ELF-1 (cell line): ENCODE measurements at places on chromosomes 2 and 18.

DNA sequence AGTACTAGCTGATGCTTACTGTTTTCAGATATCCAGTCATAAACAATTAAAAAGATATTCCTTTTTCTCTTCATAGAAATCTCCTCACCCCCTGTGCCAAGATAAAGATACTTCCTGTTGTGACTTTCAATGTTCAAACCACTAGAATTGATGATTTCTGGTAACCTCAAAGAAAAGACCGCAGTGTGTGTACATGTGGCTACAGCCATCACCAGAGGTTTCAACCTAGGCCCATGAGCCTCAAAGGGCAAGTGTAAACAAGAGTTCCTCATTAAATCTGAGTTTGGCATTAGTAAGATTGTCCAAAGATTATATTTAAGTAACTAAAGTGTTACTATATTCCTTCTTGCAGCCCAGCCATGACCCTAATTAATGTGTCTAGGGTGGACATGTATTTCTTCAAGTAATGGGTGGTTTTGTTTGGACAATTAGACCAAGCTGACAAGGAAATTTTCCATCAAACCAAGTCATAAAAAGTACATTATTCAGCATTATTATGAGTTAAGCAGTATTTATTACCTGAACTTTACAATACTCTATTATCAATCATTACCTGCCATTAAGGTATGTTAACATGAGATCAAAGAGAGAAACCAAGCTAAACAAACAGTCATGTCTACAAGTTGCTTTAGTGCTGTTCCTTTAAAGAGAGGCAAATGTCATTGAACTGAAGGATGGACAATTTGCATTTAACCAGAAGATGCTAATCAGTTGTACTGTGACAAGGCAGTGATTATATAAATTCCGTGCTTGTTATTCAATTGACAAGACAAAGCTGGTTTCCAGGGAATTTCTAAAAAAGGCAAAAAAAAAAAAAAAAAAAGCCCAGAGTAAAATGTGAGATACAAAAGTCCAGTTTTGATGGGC, 382.7 kb downstream of the LNPK start:
- DNase-seq: no peak

- peak; percentile 33 for DNase-seq
These were observed 37.2 kb downstream of the CASP10 start for GRCh38 chr2:201220102-201220570.

- no peak for DNase-seq
These were observed 17.4 kb downstream of the RUFY4 start for GRCh38 chr2:218086478-218086877.

DNA sequence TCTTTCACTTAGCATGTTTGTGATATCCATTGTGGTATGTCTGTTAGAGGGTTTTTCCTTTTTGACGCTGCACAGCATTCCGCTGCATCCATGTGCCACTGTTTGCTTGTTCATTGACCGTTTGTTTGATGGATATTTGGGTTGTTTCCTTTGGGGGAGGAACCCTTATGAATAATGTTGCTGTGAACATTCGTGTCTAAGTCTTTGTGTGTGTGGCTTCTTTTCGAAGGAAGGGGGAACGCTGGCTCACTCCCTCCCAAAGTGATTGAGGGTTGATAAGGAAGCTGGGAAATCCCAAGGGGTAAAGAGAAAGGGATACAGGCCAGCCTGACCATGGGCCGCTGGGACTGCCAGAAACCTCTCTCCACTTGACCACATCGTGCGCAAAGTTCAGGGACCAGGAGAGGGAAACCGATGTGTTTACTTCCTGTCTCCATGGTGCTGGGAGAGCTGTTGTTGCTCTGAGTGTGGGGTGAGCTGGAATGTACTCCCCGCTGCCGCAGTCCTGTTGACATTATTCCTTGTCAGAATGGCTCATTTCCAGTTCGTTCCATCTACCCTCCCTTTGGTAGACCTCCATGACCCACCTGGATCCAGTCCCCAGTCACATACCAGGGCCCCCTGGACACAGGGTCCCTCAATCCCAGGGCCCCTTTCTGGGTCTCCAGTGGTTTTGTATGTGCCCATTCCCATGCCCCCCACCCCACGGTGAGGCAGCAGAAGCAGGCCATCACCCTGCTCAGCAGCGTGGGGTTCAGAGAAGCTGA, 39.6 kb downstream of the HS1BP3 start:
- DNase-seq: no peak

DNA sequence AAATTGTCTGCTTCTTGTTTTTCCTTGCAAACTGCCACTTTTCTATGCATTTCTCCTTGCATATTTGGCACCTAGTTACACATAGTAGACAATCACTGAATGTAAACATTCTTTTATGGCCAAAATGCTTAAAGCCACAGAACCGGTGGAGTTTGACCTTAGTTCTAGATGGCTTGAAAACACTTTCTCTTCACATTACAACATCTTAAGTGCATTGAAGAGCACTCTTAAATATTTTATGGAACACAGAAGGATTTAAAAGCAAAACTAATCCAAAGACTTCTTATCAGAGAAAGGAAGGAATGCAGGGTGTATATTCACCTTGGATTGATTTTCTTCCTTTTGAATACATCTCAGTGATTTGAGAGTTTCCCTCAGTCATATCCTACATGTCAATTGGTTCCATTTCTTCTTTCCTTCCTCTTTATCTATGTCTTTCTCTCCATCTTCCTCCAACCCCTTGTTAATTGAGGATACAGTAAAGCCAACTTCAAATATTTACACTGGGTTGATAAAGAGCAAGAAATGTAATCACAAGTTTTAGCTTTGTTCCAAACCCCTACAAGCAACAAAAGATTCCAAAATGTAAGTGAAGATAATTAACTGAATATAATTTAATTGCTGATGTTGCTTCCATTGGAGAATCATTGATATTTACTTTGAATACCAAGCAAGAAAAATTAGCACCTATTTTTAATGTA, 548.0 kb downstream of the CNTNAP5 start:
- DNase-seq: no peak

GRCh38 chr18:45712061-45712460, 11.9 kb upstream of the SLC14A1 start:
- no peak for DNase-seq

- peak; percentile 8 for DNase-seq
These were observed 40.6 kb downstream of the DHX57 start for GRCh38 chr2:38835015-38835601.

GRCh38 chr2:231427116-231427515, 31.6 kb downstream of the B3GNT7 start:
- no peak for DNase-seq

DNA sequence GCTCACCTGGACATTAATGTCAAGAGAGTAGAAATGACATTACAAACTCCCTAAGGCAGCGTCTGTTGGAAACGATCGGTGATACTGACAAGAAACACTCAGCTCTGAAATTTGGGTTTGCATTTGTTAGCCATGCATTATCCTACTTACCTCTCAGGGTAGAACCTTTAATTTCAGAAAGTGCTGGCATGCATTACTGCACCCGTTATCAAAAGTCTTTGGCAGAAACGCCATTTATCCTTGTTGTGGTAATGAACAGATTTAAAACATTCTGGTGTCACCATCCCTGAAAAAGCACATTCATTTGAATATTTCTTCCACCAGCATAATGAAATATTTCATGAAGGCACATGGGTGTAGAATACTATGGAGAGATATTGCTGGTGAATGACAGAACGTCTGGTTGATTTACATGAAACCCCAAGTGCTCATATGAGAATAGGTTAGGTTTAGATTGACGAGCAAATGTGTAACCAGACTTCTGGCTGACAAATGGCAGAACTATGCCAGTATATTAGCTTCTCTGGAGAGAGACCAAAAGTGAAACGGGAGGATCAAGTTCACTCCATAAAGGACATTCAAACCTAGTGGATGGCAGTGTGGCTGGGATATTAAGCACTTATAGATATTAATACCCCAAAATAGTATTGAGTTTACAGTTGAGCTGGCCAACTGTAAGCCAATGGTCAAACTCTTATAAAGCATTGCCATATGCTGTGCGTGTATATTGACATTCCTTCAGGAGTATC, 53.5 kb upstream of the ITGB6 start:
- DNase-seq: no peak

GRCh38 chr2:100397118-100397860, 20.2 kb downstream of the CHST10 start:
- no peak for DNase-seq

DNA sequence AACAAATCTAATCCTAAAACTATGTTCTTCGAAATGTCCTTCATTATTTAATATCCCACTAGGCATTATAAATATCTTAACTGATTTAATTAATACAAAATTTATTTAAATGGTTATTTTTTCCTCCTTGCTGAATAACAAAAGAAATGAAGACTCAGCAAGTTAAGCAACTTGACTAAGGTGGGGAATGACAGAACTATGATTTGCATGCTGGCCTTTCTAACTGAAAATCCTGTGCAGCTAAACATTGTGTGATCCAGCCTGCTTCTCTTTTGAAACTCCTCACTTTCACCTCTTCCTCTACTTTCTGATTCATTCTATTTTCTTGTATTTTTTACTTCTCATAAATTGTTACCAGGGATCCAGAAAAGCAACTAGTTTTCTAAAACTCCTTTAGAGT, 132.0 kb downstream of the CALCRL start:
- no peak for DNase-seq

GRCh38 chr2:179270689-179271088, 6.1 kb upstream of the SESTD1 start:
- DNase-seq: no peak

- DNase-seq: no peak
These were observed 14.3 kb downstream of the PAX3 start for GRCh38 chr2:222284466-222284865.

DNA sequence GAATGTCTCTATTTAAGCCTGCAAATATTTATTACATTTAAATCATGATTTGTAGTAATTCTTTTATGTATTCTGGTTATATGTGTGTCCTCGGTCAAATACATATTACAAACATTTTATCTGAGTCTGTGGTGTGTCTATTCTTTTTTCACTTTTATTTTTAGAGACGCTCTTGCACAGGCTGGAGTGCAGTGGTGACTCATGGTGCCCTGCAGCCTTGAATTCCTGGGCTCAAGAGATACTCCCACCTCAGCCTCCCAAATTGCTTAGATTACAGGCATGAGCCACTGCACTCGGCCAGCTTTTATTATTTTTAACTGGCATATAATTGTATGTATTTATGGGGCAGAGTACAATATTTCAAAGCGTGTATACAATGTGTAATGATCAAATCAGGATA, 47.5 kb downstream of the ARID5A start:
- no peak for DNase-seq
